ENCODE measurements at places on chromosomes 7 and 10.

GRCh38 chr7:38950309-38950708 lies 27.4 kb upstream of the POU6F2 start:
- no peak for DNase-seq

GRCh38 chr7:66503036-66503370 lies 125.7 kb upstream of the KCTD7 start:
- no peak for DNase-seq

DNA sequence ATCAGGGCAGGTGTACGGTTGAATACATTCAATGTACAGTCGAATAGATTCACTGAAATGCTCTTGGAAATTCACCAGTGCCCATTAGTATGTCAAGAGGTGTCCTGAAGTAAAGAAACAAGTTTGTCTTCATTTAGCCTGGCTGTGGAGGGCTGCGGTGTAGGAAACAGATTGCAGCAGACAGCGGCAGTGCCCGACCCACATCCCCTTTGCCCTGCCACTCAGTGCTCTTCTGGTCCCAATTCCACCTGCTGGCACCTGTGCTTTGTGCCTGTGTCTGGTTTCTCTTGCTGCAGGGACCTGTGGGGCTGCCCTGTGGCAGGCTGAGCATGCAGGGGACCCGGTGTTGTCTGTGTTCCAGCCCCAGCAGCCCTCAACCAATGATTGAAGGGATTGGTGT lies 183.7 kb downstream of the RPS24 start:
- DNase-seq = no peak

GRCh38 chr7:69182596-69183467 lies 415.4 kb upstream of the AUTS2 start:
- no peak for DNase-seq

- no peak for DNase-seq
Observed at GRCh38 chr7:29243910-29244655, 49.5 kb downstream of the CHN2 start.

GRCh38 chr10:18424200-18424599 lies 227.2 kb downstream of the NSUN6 start:
- DNase-seq = no peak

- no peak for DNase-seq
Observed at GRCh38 chr7:77569514-77570232, 32.6 kb downstream of the PTPN12 start.

GRCh38 chr7:13411636-13412035 lies 577.8 kb downstream of the ETV1 start:
- DNase-seq = no peak

- DNase-seq = no peak
Observed at GRCh38 chr7:139704308-139704879, 73.4 kb downstream of the HIPK2 start.

DNA sequence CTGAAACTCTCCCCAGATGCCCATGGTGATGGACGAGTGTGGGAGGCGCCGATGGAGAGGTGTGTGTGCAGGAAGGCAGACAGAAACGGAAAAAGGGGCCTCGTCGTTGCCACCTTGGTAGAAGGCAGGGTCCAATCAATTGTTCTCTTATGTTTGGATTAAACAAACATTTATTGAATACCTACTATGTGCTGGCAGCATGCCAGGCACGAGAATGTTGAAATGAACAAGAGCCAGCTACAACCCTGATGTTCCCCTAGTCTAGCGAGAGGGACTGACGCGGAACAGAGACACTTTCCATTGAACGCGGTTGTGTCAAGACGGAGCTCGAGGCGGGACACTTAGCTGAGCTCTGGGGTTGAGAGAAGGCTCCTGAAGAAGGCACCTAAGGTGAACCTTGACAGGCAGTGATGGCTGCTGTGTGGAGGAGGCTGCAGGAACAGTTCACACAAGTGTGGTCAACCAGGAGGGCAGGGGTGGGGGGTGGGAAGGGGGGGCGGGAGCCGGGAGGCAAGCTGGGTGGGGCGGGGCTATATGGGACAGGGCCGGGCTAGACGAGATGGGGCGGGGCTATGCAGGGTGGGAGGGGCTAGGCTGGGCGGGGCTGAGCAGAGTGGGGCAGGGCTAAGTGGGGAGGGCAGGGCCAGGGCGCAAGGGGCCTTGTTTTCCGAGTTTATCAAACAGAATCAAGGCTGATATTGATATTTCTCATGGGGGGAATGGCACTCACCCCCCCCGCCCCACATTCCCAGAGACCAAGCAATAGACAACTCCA lies 181.0 kb downstream of the GATA3 start:
- DNase-seq = no peak

DNA sequence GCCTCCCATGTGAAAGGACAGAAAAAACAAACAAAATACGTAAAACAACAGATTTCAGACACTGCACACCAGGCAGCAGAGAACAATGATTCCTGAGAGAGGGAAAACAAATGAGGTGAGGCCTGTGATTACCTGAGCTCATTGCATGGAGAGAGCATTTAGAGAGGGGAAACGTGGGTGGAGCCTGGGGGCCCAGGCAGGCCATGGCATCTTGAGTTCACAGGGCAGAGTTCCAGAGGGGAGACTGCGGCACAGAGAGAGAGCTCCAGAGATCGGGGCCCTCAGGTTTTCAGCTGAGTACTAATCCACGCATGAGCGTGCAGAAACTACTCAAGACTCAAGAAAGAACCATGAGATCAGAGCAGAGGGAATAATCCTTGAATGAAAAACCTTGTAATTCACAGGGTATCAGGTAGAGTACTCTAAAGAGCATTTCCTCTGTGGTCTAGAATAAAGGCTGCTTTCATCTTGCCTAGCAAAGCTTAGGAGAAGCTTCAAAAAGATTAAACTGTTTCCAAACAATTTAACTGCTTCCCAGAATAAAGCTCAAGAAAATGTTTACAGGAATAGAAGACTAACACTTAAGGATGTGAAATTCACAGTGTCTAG lies 46.6 kb upstream of the ARHGAP12 start:
- no peak for DNase-seq

DNA sequence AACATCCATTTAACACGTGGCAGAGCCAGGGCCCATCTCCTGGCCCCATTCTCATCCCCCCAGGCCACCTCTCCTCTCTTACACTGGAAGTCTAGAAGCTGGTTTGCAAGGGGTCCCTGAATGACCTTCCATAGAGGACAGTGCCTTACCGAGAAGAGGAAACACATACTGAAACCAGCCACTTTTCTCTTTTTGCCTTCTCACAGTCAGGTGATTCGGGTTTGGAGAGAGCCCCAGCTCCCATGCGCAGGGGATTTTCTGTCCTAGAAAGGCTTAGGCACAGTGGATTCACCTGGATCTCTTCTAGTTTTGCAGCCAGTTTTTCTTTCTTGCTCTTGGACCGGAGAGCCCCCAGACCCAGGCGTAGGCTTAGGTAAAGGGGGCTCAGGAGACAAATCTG lies 334.1 kb upstream of the C7orf33 start:
- DNase-seq = no peak

GRCh38 chr7:35894721-35895120 lies 93.9 kb downstream of the SEPTIN7 start:
- no peak for DNase-seq

- no peak for DNase-seq
Observed at GRCh38 chr7:1403638-1404459, 55.4 kb downstream of the MICALL2 start.

- DNase-seq = no peak
Observed at GRCh38 chr10:92822964-92823363, 25.4 kb upstream of the EXOC6 start.

- DNase-seq = no peak
Observed at GRCh38 chr7:128738570-128739047, 550 bp upstream of the CALU start.

DNA sequence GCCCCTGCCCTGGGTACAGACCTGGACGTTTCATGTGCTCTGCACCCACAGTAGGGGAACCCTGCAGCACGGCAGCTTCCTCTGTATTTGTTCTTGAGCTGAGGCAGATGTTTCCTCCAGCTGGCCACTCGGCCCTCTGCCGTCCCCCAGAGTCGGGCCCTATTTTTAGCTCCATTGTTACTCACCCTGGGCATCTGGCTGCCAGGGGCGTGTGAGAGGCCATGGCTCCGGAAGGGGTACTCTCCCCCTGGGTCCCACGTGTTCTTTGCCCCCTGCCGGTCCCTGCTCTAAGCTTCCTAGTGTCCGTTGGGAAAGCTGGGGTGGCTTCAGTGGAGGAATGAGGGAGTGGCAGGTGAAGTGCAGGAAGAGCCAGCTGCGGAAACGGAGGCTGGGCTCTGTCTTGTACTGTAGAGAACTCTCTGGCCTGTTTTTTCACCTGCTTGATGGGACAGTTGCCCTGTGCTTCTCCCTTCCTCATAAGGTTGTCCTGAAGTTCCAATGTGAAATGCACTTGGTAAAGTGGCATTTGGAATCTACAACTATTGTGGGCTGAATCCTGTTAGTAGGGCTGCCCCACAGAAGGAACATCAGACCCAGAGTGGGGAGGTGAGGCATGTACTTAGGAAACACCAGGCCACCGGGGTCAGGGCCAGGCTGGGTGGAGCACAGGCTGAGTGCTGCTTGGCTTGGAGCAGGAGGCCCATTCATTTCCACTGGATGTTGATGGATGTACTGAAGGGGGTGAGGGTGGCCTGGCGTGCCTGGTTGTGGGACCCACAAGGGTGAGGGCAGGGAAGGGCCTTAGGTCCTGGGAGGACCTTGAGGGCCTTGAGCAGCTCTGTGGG lies 30.6 kb downstream of the PALD1 start:
- no peak for DNase-seq

GRCh38 chr10:90917968-90918318 lies 2.9 kb downstream of the ANKRD1 start:
- no peak for DNase-seq

DNA sequence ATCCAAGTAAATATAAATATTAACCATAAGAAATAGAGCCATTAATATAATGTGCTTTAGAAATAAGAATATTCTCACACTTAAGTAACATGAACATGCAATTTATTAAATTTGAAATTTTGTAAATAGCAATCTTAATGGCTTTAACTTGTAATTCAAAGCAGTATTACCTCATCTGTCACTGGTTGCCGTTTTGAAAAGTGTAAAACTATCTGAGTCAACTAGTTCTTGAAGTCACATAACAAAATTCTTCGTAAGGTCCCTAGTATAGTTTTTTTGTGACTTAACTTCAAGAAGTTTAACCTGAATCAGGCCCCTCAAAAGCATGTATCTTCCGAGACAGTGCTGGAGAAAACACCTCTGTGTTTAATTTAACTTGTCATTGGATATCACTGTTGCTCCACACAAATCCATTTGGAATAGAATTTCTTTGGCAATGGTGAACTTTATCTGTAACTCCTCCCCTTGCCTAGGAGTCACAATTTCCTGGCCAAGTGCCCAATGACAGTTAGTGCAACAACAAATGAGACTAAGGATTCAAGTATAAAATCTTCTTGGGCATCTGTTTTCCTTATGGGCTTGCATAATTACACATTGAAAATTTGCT lies 47.1 kb downstream of the NT5C2 start:
- DNase-seq = no peak

DNA sequence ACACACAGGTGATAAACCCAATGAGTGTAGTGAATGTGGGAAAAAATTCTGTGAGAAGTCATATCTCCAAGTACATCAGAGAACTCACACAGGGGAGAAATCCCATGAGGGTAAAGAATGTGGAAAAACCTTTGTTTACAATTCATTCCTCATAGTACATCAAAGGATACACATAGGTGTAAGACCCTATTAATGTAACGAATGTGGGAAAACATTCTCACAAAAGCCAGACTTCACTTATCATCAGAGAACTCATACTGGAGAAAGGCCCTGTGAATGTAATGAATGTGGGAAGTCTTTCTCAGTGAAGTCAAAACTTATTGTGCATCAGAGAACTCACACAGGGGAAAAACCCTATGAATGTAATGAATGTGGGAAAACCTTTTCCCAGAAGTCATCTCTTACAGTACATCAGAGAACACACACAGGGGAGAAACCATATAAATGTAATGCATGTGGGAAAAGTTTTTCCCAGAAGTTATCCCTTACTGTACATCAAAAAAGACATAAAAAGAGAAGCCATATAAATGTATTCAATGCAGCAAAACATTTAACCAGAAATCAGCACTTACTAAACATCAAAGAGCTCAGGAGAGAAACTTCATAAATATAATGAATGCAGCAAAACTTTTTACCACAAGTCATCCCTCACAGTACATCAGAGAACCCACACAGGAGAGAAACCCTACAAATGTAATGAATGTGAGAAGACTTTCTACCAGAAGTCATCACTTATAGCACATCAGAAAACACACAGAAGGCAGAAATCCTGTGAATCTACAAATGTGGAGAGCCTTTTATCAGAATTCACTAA lies 49.8 kb downstream of the ZNF239 start:
- no peak for DNase-seq

DNA sequence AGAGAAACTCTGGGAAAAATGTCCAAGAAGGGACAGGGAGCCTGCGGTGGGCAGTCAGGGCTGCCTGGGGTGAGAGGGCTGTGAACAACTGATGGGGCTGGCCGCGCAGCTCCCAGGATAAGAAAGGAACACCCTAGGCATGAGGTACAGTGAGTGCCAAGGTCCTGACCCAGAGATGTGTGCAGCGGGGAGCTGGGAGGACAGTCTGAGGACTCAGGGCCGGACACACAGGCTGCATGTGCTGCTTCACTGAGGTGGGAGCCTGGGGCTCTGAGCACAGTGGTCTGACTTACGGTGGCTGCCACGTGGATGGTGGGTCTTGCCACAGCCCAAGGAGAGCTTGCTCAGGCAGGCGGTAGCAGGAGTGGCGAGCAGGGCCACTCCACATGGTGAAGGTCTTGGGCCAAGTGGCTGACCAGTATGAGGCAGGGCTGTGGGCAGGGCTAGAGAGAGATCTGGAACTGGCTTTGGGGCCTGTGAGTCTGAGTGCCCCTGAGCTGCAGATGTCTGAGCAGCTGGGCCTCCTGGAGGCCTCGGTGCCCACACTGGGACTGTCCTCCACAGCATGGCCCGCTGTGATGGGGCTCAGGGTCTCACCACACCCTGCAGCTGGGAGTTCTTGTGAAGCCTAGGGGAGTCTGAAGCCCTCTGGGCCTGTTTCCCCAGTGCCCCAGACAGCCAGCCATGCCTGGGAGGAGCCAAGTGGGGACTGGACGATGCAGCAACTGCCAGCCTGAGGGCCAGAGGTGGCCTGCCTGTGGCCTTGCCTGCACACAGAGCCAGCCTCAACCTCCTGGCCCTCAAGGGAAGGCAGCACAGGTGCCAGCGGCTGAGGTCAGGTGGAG lies 60.3 kb downstream of the RASGEF1A start:
- DNase-seq = no peak

DNA sequence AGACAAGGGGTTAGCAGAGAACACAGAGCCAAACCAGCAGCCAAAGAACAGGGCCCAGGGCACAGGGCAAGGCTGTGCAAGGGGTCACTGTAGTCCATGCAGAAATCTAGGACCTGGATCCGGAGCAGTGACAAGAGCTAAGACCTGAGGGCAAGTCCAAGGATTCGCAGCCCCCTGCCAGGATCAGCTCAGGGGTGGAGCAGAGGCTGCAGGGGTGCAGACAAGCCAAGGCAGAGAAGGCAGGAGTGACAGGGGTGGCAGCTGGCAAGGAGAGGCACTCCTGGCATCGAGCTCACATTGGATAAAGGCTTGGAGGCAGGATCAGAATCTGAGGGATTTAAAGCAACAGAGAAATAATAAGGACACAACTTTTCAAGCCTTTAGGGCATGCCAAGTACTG lies 80.7 kb upstream of the NANOS1 start:
- DNase-seq = no peak

- DNase-seq = no peak
Observed at GRCh38 chr10:77792155-77792554, 134.4 kb downstream of the DLG5 start.

- DNase-seq = no peak
Observed at GRCh38 chr10:128694168-128694850, 568.1 kb upstream of the MKI67 start.

GRCh38 chr7:156585025-156585648 lies 55.4 kb upstream of the RNF32 start:
- no peak for DNase-seq

All from cortex of kidney (tissue), 1 donor.